Stimulated activated naive CD8-positive, alpha-beta T cell treated with anti-CD3 and anti-CD28 coated beads, Interleukin-15, amount 100 ng/mL, for 72 hours (primary cell): ENCODE measurements at places on chromosomes 2 and 18.

DNA sequence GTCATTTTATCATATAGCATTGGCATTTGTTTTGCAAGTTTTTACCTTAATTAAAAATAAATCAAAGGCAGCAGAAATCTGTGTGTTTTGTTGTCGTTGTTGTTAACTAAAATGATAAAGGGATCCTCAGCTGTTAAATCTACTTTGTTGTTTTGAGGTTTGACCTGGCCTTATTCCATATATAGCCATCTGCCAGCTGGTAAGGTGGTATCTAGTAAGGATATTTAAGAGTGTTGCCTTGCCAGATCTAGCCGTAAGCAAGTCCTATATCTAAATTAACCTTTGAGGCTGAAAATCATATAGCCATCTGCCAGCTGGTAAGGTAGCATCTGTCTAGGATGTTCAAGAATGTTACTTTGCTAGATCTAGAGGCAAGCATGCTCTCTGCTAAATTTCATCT, 56.6 kb downstream of the BMPR2 start:
- no peak for DNase-seq

- no peak for DNase-seq
Measured at GRCh38 chr2:120864981-120865380, 129.3 kb downstream of the GLI2 start.

DNA sequence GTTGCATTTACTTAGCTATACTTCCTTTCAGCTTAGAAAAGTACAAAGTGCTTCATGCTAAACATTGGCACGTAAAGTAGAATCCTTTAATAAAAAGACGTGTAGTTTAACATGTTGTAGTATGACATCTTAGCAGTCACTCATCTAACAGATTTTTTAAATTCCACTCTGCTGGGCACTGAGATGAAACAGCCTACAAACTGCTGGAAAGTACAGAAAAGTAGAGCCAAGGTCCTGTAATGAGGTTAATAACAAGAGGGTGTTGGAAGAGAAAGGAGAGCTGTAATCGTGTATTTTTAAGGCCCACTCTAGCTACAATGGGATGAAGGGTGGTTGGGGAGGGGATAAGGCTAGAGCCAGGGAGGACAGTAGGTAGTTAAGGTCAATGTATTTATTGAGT, 10.7 kb downstream of the CD8A start:
- no peak for DNase-seq

DNA sequence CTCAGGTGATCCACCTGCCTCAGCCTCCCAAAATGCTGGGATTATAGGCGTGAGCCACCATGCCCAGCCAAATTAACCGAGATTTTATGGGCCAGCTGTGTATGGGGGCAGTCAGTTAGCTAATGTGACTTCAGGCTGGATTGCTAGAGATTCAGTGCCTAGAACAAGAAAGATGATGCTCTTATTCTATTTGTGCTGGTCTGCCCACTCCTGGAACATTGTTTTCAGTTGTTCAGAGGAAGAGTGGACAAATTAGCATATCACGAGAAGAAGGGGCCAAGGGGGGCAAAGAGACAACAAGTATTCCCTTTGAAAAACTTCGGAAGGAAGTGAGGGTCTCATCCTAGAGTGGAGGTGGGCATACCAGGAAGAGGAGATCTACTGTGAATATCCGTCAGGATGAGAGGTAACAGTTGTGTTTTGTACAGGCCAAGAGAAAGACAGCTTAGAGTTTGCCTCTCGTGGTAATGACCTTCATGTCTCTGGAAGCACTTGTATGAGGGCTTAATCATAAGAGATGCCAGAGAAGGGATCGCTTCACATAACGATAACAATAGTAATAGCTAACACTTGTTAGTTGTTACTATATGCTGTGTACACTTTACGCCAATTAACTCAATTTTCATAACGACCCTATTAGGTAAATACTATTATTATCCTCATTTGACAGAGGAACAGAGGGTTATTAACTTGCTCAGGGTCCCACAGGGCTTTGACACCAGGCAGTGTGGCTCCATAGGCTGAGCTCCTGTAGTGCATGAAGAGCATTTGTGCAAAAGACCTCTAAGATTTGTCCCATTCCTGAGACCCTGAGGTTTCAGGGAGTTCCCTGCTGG, 138.3 kb downstream of the DDX1 start:
- no peak for DNase-seq

DNA sequence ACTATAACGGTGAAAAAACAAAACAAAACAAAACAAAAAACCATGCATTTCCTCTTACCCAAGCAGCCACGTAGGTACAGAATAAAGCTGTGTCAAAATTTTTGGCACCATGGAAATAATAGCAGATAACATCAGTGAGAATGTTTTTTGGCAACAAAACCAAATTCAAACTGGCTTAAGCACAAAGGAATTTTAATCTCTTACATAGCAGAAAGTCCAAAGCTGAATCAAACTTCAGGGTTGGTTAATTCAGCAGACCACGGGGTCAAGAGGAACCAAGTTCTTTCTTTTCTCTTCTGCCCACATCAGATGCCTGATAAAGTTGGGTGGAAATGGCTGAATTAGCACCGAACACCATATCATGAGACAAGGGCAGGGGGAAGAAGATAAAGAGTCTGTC, 129.5 kb downstream of the PAX3 start:
- DNase-seq: no peak

GRCh38 chr18:58806826-58807714, 57.6 kb upstream of the ZNF532 start:
- DNase-seq: no peak

GRCh38 chr2:39902103-39902502, 123.0 kb upstream of the THUMPD2 start:
- DNase-seq: no peak

GRCh38 chr18:58997811-58998337, 133.2 kb downstream of the ZNF532 start:
- no peak for DNase-seq
